ENCODE measurements at places on chromosomes 6 and 20. TPM values are rescaled to one million over a fixed set of nuclear protein-coding genes. Genes with fewer than 3 reads are reported as not detected.

GRCh38 chr6:146548898-146549374, 5.3 kb downstream of the RAB32 start:
- DNase-seq: no peak
- no peak overlapping the region for H3K27ac ChIP-seq
- H3K36me3 ChIP-seq: no peaks in the 10 kb centered on the region

DNA sequence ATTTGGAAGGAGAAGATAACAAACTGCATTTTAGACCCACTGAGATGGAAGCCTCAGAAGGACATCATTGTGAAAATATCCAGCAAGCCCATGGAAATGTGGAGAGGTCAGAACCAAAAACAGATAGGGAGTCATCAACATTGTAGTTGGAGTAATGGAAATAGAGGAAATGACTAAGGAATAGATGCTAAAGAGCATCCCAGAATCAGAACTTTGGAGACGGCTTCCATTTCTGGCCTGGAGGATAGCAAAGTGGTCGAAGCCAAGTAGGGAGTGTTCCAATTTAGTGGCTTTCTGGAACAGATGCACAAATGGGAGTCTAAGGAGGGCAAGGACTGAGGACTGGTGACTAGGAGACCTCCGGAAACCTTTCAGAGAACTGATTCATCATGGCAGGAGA, 3.6 kb downstream of the BEND6 start:
- H3K4me1 ChIP-seq: peaks cover 28% of the 10 kb centered on the region
- no peaks in the 10 kb centered on the region for H3K36me3 ChIP-seq
- no peaks in the 10 kb centered on the region for H3K27me3 ChIP-seq
- H3K27ac ChIP-seq: no peak overlapping the region
- DNase-seq: no peak
- H3K4me3 ChIP-seq: no peak overlapping the region

- no peaks in the 10 kb centered on the region for H3K36me3 ChIP-seq
- DNase-seq: no peak
- H3K27me3 ChIP-seq: no peaks in the 10 kb centered on the region
- H3K4me3 ChIP-seq: no peak overlapping the region
- H3K27ac ChIP-seq: no peak overlapping the region
These were observed 12.7 kb upstream of the RAMACL start for GRCh38 chr6:166599205-166599604.

The CD40 gene
- 7.3 TPM for total RNA-seq

The SLC18B1 gene
- total RNA-seq: 18.0 TPM

The TTLL9 gene
- 1.8 TPM for total RNA-seq

The SMLR1 gene
- not detected for total RNA-seq

Data from PC-9 (cell line).